ENCODE measurements at places on chromosomes 5 and 9.
A peak's percentile ranks its signal among the peaks of the same experiment; 100 is the strongest.

DNA sequence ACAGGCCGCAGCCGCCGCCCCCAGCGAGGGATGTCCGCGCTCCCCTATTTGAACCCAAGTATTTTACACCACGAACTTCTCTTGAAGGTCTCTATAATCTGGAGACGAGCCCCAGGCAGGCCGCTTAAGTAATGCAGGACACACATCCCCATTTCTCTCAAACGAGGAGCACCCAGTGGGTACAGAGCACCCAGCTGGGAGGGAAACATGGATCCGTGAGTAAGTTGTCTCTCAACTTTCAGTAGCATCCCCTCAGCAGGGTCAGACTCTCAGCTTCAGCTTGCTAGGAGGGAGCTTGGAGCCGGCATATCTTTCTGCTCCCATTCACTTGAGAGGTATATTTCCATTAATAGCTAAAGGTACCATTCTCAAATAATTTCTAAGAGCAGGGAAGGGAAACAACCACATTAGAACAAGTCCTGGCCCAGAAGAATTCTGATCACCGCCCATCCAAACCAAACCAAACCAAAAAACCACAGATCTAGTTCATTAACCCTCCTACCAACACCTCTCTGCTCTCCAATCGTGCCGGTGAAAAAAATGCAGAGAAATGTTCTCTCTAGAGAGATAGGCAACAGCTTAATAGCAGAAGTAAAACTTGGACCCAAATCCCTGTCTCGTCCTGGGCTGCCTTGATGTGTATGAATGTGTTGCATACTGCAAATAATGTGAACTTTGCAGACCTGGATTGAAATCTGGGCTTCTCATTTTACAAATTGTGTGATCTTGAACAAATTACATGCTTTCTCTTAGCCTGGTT lies 910 bp downstream of the TDRD7 start:
- peak; percentile 8 for DNase-seq
- H3K4me1 ChIP-seq, result peaks cover 6% of the 10 kb centered on the region
- H3K4me3 ChIP-seq, result peak overlapping the region; percentile 80
- peaks cover 8% of the 10 kb centered on the region for H3K27me3 ChIP-seq
- peak overlapping the region; percentile 62 for H3K27ac ChIP-seq
- no peaks in the 10 kb centered on the region for H3K36me3 ChIP-seq

DNA sequence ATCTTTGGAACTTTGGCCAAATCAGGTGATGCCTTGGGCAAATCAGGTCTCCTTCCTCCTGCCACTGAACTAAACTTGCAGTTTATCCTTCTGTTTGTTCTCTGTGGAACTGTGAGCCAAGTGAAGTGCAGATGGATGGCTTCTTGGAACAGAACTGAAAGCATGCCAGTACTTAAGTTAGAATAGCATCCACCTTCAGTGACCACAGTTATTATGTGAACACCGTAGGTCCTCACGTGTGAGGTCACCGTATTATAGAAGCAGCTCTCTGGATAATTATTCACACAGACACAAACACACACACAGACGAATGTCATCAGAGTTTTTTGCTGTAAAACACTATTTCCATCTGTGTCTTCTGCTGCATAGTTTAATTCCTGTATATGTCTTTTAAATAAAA lies 162.6 kb downstream of the EFNA5 start:
- H3K27me3 ChIP-seq, result no peaks in the 10 kb centered on the region
- H3K36me3 ChIP-seq, result no peaks in the 10 kb centered on the region
- H3K4me1 ChIP-seq, result no peaks in the 10 kb centered on the region
- H3K27ac ChIP-seq, result no peak overlapping the region
- H3K4me3 ChIP-seq, result no peak overlapping the region

DNA sequence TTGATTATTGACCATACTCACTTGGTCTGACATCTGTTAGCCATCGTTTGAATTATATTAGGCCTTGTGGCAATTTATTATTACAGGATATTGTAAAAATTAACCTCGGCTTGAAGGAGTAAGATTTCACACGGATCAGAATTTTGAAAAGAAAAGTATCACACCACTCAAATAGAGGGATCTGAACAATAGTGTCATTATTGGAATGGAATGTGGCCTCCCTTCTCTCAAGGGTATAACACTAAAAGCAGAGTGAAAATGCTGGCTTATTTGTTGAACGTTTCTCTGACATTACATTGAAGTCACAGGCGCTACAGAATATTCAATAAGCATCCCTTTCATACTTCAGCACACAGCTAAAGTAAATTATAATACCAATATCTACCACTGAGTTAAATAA lies 509.3 kb downstream of the CTNND2 start:
- no peaks in the 10 kb centered on the region for H3K4me1 ChIP-seq
- no peak overlapping the region for H3K4me3 ChIP-seq
- DNase-seq, result no peak
- H3K27me3 ChIP-seq, result peaks cover 2% of the 10 kb centered on the region
- H3K36me3 ChIP-seq, result no peaks in the 10 kb centered on the region
- H3K27ac ChIP-seq, result no peak overlapping the region

DNA sequence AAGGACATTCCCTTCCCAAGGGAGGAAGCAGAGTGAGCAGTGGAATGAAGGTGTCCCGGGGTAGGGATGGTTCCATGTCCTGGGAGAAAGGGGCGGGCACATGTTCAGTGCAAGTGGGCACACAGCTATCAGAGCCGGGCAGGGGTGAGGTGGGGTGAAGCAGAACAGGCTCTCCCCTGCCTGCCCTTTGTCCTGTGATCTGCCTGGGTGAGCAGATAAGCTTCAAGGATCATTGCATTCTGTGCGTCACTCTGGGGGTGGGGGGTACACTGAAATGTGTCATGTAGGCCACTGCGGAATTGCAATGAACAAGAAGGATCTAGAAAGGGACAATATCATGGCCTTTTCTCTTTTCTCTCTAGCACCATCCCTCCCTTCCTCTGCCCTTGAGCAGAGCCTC lies 61.7 kb upstream of the SHB start:
- no peaks in the 10 kb centered on the region for H3K36me3 ChIP-seq
- H3K27ac ChIP-seq, result no peak overlapping the region
- DNase-seq, result no peak
- H3K27me3 ChIP-seq, result peaks cover 3% of the 10 kb centered on the region
- peaks cover 2% of the 10 kb centered on the region for H3K4me1 ChIP-seq
- no peak overlapping the region for H3K4me3 ChIP-seq

DNA sequence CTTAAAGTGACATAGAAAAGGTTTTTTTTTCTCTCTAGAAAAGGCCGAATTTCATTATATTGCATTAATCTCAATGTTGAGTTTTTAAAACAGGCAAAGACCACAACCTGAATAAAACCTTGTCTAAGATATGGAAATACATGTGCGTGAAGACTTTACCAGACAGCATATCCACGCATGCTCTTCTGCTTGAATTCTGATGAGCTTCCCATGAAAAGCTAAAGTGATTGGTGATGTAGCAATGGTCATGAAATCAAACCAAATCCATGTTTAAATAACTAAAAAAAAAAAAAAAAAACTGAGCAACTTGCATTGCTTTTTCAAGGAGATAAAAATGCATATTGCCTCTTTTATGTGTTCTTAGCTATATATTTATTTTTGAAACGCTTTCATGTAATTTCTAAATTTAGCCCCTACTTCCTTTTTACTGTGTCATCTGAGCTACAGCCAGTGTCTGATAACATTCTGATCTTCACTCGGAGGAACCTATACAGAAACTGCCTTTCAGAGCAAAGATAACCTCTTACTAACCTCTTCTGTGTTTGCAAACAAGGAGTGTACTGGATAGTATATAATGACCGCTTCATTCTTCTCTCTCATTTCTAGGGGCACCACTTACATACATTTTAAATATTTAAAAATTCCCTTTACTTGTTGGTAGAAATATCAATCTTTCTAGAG lies 179.1 kb upstream of the GNA14 start:
- H3K36me3 ChIP-seq, result no peaks in the 10 kb centered on the region
- no peak overlapping the region for H3K4me3 ChIP-seq
- no peaks in the 10 kb centered on the region for H3K27me3 ChIP-seq
- no peak for DNase-seq

DNA sequence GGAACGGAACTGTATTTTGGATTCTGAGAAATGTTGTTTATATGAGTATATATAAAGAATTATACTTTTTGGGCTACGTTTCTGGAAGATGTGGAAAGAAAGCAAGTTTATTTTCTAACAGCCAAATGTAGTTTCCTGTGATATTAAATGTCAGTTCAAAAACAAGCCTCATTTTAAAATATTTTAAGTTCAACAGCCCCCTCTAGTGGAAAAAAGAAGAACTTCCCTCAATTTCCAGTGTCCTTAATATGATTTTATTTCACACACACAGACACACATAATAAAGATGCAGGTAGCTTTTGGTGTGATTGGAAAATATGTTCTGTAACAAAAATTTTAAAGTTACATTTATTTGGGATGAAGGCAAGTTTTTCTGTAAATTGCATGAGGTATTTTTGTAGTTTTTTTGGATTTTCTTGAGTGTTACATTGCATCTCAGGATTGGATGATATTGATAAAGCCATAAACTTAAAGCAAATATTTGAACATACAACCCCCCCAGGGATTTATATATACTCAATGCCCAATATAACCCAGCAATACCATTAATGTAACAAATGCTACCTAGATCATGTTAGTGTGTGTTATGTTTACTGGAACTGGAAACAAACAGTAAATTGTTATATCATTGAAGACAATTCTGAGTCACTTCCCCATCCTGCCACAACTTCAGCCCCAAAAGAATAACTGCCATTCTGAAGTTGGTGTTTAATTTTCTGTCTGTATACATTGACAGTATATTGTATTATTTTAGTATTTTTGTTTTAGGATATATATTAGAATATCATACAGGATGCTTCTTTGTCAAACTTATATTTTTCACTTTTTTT lies 54.0 kb downstream of the CCDC171 start:
- no peaks in the 10 kb centered on the region for H3K27me3 ChIP-seq
- peak; percentile 66 for DNase-seq
- H3K36me3 ChIP-seq, result no peaks in the 10 kb centered on the region
- no peak overlapping the region for H3K27ac ChIP-seq
- H3K4me3 ChIP-seq, result no peak overlapping the region

DNA sequence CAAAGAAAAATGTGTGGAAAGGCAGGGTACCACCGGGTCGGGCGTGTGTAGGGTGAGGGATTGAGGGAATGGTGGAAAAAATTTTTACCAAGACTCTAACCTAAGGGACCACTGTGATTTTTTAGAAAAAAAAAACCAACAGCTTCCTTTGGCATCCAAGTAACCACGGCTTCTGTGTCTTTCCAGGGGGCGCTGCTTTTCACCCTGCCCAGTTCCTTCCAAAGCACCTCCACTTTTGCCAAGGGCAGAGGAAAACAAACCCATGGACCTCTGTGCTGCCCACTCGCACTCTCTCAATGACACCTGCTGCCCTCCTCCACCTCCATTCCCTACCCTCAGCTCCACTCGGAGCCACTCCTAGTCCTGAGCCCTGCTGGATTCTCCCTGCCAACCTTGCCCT lies 381.0 kb downstream of the ENC1 start:
- peaks cover 35% of the 10 kb centered on the region for H3K4me1 ChIP-seq
- no peak overlapping the region for H3K27ac ChIP-seq
- no peaks in the 10 kb centered on the region for H3K36me3 ChIP-seq
- DNase-seq, result no peak
- H3K4me3 ChIP-seq, result no peak overlapping the region

- no peaks in the 10 kb centered on the region for H3K36me3 ChIP-seq
- no peak for DNase-seq
- no peak overlapping the region for H3K4me3 ChIP-seq
- no peaks in the 10 kb centered on the region for H3K4me1 ChIP-seq
- no peak overlapping the region for H3K27ac ChIP-seq
Measured at GRCh38 chr5:154509784-154510555, 31.9 kb upstream of the HAND1 start.

DNA sequence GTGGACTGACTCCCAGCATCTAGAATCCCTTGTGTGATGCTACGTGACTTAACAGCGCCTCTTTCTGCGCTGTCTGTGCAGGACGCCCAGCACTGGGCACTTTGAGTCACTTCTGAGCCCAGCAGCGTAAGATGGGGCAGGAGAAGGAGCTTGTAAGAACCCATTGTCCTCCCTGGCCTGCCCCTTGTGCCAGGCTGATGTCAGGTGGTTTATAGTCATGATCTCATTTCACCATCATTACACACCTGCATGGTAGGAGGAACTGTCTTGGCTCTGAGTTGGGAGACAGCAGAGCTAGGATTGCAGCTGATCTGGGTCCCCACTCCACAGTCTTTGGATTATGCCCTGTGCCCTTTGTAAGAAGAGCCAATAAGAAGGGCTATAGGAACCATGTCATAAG lies 12.2 kb downstream of the ERGIC1 start:
- no peaks in the 10 kb centered on the region for H3K27me3 ChIP-seq
- H3K4me1 ChIP-seq, result peaks cover 10% of the 10 kb centered on the region
- H3K4me3 ChIP-seq, result no peak overlapping the region
- H3K27ac ChIP-seq, result no peak overlapping the region

GRCh38 chr5:13939638-13940037 lies 4.8 kb downstream of the DNAH5 start:
- no peak for DNase-seq
- H3K27ac ChIP-seq, result no peak overlapping the region
- peaks cover 3% of the 10 kb centered on the region for H3K27me3 ChIP-seq
- H3K36me3 ChIP-seq, result no peaks in the 10 kb centered on the region
- H3K4me1 ChIP-seq, result no peaks in the 10 kb centered on the region

- peaks cover 2% of the 10 kb centered on the region for H3K4me1 ChIP-seq
- H3K36me3 ChIP-seq, result peaks cover 46% of the 10 kb centered on the region
Measured at GRCh38 chr9:126833710-126834345, 26.6 kb upstream of the ZBTB34 start.

GRCh38 chr5:89968958-89969381 lies 440.6 kb downstream of the CETN3 start:
- no peak overlapping the region for H3K4me3 ChIP-seq
- H3K27me3 ChIP-seq, result no peaks in the 10 kb centered on the region
- H3K4me1 ChIP-seq, result peaks cover 4% of the 10 kb centered on the region
- H3K36me3 ChIP-seq, result no peaks in the 10 kb centered on the region
- H3K27ac ChIP-seq, result peak overlapping the region; percentile 40

DNA sequence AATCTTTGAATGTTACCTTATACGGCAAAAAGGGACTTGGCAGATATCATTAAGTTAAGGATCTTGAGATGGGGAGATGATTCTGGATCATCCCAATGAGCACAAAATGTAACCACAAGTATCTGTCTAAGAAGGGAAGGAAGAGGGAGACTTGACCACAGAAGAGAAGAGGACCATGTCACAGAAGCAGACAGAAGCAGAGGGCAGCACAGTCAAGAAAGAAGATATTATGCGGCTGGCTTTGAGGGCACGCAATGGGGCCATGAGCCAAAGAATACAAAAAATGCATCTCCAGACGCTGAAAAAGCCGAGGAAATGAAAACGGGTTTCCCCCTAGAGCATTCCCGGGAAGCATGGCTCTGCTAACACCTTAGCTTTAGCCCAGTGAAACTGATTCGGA lies 225.3 kb downstream of the NR2F1-AS1 start:
- H3K27me3 ChIP-seq, result no peaks in the 10 kb centered on the region
- no peak for DNase-seq
- peaks cover 2% of the 10 kb centered on the region for H3K4me1 ChIP-seq
- H3K4me3 ChIP-seq, result no peak overlapping the region
- H3K36me3 ChIP-seq, result no peaks in the 10 kb centered on the region
- no peak overlapping the region for H3K27ac ChIP-seq

All from muscle of leg (tissue), 16 donors.